Mucosa of descending colon (tissue), 3 donors: ENCODE measurements at places on chromosomes 16 and 17. TPM values are rescaled to one million over a fixed set of nuclear protein-coding genes. Genes with fewer than 3 reads are reported as not detected.

The SMIM5 gene
- total RNA-seq: 41.6 TPM

The RSL1D1 gene
- total RNA-seq: 81.9 TPM

The KRTAP4-1 gene
- 0.84 TPM for total RNA-seq

The KRTAP1-5 gene
- total RNA-seq: not detected

The DPEP2 gene
- total RNA-seq: 2.8 TPM

The CCL5 gene
- 8.4 TPM for total RNA-seq

The MFAP4 gene
- 19.0 TPM for total RNA-seq

The CMTM1 gene
- 6.1 TPM for total RNA-seq

The OR4D1 gene
- not detected for total RNA-seq

The RPRML gene
- total RNA-seq: not detected

The DRC3 gene
- total RNA-seq: 3.3 TPM

The JUP gene
- total RNA-seq: 320 TPM

The RAMP2 gene
- 10.3 TPM for total RNA-seq

The SPATA22 gene
- not detected for total RNA-seq

The OSGIN1 gene
- total RNA-seq: 11.6 TPM

The CMTM2 gene
- total RNA-seq: 0.46 TPM

The ZG16 gene
- 671 TPM for total RNA-seq
